CD4-positive, alpha-beta memory T cell (primary cell): ENCODE measurements at places on chromosomes 11 and 22. TPM values are rescaled to one million over a fixed set of nuclear protein-coding genes. Genes with fewer than 3 reads are reported as not detected.

DNA sequence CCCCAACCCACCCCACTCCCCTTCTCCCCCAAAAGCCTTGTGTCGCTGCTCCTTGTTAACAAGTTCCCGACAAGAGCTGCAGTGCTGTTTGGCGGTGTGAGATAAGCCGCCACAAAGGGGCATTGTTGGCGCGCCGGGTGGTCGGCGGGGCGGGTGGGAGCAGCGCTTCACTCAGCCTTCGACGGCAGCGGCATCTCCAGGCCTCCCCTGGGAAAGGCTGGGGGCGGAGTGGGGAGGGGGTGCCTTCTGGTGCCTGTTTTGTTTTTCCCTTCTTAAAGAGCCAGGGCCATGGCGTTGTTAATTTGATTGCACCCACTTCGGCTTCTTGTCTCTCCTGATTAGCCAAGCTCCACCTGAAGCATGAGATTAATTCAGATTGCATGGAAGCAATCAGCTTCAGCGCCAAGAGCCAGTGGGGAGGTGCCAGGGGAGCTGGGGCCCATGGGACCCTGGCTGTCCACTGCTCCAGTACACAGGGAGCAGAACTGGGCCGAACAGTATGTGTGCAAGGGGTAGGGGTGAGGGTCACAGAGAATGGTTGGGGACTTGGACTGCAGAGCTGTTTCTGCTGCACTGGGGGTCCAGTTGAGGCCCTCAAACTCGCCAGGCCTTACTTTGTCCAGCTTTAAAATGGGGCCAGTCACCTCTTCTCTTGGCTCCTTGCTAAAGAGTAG, 165.1 kb downstream of the CEP164 start:
- no peak for DNase-seq

GRCh38 chr22:30874431-30875370, 93.9 kb downstream of the MORC2 start:
- no peak for DNase-seq

DNA sequence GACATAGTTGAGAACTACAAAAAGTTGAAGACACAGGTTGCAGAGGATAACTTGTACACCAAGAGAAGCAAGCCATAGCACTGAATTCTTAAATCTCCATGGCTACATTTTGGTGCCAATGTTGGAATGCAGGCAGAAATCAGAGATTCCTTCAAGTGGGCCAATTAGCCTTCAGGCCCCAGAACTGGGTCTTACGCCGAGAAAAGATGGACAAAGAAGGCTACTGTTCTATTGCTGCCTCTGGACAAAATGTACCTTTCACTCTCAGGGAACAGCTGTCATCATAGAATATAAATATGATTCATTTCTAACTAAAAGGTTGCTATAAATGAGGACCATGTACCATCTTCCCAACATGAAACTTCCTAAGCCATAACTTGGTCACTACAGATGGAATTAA, 13.7 kb downstream of the TMEM216 start:
- no peak for DNase-seq

GRCh38 chr11:15216678-15217077, 102.0 kb downstream of the INSC start:
- DNase-seq, result no peak

GRM5 gene
- not detected for polyA plus RNA-seq
